ENCODE measurements at places on chromosomes 6 and 20.

DNA sequence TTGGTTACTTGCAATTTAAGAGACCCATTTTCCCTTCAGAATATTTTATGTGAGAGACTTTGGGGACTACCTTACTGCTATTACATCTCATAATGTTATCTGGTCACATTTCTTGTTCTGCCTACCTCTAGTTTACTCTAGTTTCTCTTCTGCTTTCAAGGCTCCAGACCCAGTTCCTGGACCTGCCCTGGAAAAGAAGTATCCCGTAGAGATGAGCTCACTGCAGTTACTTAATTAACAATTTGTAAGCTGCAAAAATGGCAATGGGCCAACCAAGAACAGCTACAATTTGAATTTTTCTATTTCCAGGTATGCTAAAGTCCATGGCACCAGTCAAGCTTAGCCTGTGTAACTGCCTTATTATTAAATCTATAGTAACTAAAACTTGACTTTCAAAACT, 25.0 kb downstream of the TAB2 start:
- no peak for DNase-seq

DNA sequence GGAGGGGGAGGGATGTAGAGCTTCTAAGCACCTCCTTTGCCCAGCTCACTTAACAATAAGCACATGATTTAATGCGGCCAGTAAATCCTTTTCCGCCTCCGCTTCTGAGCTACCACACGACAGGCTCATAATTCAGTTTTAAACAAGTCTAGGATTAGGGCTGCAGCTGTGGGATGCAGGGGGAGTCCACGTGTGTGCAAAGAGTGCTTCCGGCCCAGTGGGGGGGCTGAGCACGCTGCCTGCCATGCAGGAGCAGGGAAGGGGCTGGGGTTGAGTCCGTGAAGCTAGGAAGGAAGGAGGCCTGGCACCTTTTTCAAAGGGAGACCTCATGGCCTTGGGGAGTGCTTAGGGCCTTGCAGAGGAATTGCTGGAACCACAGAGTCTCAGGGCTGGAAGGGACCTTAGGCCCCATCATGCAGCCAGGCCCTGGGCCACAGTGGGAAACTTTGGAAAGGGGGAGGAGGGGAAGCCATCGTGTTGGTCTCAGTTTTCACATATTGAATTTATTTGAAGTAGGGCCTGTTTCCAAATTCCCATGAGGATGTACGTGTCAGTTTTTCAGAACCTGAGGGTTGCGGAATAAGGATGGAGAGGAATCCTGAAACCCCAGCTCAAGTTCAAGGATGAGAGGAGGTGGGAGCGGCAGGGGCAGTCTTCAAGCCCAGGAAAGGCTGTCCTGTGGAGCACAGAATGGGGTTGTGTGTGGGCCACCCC, 96.1 kb downstream of the VEGFA start:
- no peak for DNase-seq

DNA sequence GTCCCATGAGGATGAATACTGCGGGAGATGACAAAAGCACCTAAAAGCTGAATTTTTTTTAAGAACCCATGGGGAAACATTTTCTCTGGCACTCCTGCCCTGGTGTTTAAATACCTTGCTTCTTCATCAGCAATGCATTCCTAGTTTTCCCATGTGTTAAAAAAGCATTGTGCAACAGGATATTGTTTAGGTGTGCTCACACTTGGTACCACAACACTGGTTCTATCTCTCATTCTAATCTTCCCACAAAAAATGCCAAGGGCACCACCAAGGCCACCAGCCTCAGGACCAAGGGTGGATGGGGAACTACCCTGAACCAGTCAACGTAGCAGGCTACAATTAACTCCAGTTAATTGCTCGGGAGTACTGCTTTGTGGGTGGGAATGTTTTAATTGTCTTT, 50.9 kb downstream of the ALDH5A1 start:
- no peak for DNase-seq

DNA sequence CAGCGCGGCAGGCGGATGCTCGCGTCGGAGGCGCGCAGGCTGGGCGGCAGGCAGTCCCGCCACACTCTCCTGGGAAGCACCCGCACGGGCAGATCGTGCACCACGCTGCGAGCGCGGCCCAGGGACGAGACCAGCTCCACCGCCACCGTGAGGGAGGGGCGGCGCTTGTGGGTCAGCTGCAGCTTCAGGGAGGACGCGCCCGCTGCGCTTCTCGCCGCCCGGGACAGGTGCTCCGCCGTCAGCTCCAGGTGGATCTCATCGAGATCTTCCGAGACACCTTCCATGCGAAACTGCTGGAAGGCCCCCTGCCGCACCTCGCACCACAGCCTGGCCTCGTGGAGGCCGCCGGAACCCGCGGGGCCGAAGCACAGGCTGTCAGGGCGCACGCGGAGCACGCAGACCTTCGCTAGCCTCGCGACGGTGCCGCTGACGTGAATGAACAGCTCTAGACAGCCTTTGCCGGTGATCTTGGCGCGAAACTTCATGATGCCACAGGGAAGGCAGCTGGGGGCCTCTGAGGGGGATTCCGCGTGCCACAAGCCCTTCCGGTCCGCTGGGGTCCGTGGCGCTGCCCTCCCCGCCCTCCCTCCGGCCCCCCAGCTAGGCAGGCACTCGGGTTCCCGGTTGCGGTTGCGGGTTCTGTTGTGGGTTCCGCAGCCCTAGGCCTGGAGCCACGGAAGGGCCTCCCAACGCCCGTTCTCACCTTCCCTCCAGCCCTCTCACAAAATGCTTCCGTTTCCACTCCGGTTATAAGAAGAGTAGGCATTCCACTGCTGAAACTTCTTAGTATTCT, at the start of gene HUS1B:
Gene HUS1B, minus strand, starts transcription at position 641 of the 793 bp plus-strand sequence. Its CDS starts 156 bp downstream, at position 485.
- DNase-seq = no peak

- no peak for DNase-seq
Observed at GRCh38 chr6:68333442-68333841, 301.6 kb upstream of the ADGRB3 start.

DNA sequence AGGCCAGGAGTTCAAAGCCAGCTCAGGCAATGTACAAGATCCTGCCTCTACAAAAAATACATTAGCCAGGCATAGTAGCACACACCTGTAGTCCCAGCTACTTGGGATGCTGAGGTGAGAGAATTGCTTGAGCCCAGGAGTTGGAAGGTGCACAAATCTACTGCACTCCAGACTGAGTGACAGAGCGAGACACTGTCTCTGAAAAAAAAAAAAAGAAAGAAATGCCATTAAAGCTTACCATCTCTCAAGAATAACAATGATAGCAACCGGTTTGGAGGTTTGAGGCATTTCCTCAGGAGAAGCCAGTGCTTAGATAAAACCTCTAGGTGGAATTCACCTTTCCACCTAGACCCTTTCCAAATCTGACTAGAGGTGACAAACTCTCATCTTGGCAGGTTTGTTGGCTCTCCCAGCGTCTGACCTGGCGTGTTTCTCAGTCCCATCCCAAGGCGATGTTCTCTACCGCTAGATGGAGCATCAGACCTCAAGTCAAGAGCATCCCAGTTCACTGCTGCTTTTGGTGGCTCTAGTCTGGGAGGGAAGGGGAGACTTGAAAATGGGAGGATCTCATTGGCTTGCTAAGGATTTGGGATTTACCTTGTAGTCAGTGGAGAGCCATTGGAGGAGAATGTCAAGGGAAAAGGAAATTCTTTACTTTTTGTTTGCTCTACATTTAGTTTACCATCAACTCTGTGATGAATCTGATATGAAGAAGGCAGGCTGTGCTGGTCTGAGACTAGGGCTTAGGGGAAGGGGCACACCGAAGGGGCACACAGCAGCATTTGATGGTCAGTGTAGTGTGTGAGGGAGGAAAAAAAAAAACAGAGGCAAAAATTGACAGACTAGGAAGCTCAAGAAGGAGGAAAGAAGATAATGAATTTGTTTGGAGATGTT, 67.9 kb downstream of the NCOA7 start:
- DNase-seq = peak; percentile 76

DNA sequence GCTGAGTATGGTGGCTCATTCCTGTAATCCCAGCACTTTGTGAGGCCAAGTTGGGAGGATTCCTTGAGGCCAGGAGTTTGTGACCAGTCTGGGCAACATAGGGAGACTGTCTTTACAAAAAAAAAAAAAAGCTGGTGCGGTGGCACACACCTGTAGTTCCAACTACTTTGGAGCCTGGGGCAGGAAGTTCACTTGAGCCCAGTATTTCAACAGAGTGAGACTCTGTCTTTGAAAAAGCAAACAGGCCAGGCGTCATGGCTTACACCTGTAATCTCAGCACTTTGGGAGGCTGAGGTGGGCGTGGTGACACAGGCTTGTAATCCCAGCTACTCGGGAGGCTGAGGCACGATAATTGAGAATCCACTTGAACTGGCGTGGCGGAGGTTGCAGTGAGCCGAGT, 28.7 kb downstream of the MYBL2 start:
- DNase-seq = no peak

DNA sequence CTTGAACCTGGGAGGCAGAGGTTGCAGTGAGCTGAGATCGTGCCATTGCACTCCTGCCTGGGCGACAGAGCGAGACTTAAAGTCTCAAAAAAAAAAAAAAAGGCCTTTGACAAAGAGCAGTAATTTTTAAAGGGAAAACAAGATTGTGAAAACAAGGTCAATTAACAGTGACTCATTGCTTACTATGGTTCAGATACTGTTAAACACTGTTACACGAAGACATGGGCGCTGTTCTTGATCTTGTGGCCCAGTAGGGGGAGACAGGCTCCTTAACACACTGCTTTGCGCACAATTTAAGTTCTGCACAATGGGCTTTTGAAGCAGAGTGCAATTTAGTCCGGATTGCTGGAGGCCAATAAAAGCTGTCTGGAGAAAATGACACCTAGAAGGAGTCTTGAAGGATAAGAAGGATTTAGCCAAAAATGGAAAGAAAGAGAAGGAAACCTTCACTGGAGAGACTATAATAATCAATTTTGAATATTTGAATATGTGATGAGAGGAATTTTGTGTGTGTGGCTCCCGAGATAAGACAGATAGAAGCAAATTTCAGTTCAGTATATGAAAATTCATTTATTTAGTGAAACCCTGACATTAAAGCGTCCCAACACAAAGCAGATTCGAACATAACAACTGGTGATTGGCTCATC, 6.0 kb upstream of the LATS1 start:
- DNase-seq = peak; percentile 42

GRCh38 chr6:129683601-129684322, 26.2 kb downstream of the ARHGAP18 start:
- DNase-seq = peak; percentile 93

- no peak for DNase-seq
Observed at GRCh38 chr20:60446267-60447111, 488.3 kb downstream of the CDH26 start.

DNA sequence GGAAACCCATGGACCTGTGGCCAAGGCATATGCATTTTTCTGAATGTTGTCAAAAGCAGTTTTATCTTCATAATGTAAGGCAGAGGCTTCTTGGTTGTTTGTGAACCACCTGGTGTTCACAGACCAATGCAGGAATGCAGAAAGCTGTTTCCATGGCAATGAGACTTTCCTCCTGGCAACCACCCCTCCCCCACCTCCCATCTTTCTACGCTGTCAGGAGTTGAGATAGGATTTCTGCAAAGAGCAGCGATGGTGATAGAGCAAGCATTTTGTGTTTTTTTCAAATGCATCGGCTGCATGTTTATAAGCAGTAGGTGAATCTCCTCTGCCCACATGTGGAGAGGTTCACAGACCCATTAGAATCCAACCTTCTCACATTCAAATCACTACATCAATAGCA, 114.1 kb upstream of the SMLR1 start:
- no peak for DNase-seq

- no peak for DNase-seq
Observed at GRCh38 chr6:73078908-73079610, 146.2 kb downstream of the KHDC1L start.

DNA sequence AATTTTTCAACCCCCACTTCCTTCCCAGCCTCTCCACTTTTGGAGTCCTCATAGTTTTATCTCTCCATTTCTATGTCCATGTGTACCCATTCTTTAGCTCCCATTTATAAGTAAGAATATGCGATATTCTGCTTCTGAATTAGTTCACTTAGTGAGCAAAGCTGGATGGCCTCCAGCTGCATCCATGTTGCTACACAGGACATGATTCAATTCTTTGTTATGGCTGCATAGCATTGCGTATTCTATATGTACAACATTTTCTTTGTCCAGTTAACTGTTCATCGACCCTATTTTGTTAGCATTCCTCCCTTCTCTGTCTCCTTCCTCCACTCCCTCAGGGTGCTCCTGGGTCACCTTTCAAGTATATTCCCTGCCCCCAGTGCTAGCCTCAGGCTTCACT, 210.0 kb upstream of the SSTR4 start:
- DNase-seq = no peak

DNA sequence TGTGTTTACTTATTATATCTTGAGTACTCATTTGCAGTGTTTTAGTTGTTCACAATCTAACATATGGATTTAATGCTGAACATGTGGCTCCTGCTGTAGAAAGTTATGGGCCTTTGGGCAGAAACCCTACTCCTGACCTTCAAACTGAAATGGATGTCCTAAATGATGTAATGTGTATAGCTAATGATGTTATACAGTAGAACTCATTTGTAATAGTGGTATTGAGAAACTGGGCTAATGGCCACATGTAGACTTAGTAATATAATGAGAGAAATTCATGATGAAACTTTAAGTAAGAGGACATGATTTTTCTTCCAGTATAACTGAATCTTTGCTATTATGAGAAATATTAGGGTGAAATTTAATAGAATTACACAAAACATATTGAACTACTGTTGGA, 121.3 kb upstream of the PTPRK start:
- DNase-seq = no peak

GRCh38 chr6:38580030-38580429, 59.7 kb downstream of the BTBD9 start:
- DNase-seq = no peak

DNA sequence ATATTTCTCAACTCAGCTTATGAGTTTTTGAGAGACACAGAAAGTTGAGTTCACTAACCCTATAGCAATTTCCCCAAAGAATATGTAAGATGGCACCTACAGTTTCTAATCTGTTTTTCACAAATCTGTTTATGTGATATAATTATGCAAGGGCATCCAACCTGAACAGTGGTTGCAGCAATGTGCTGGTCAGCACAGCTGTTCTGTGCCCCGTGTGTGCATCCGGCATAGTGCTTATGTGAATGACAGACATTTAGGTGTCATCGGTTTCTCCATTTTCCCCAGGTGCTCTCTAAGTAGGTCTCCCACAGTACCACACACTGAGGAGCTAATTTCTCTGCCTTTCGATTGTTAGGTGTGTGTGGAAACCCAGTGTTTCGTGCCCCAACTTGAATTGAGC, 7.7 kb upstream of the BACH2 start:
- no peak for DNase-seq

DNA sequence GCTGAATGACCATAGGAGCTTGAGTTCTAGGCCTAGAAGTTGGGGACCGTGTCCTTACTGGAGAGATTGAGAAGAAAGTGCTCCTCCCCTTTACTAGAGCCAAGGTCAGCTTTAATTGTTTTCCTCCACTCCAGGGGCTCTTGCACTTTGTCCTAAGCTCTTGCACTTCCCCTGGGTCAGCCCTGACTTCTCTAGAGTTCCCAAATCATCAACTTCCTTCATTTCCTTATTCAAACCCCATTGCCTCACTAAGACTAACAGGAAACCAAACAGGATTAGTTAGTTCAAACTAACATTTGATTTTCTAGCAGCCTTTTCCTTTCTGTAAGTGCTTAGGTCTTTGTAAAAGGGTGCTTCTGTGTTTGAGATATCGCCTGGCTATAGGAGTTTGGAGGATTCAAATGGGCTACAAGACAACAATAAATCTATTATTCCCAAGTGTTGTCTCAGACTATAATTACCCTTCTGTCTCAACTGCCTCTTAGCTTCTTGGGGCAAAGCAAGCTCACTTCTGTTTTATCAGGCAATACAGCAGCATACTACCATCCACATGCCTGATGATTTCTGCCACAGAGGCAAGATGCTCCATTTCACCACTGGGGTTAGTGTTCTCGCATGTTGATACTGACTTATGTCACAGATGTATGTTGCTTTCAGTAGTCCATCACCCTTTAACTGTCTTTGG, 12.8 kb upstream of the DTNBP1 start:
- no peak for DNase-seq

- no peak for DNase-seq
Observed at GRCh38 chr6:20447157-20447556, 45.5 kb downstream of the E2F3 start.

Data from HTR-8/SVneo (cell line).